ENCODE measurements at places on chromosomes 6 and 20.

DNA sequence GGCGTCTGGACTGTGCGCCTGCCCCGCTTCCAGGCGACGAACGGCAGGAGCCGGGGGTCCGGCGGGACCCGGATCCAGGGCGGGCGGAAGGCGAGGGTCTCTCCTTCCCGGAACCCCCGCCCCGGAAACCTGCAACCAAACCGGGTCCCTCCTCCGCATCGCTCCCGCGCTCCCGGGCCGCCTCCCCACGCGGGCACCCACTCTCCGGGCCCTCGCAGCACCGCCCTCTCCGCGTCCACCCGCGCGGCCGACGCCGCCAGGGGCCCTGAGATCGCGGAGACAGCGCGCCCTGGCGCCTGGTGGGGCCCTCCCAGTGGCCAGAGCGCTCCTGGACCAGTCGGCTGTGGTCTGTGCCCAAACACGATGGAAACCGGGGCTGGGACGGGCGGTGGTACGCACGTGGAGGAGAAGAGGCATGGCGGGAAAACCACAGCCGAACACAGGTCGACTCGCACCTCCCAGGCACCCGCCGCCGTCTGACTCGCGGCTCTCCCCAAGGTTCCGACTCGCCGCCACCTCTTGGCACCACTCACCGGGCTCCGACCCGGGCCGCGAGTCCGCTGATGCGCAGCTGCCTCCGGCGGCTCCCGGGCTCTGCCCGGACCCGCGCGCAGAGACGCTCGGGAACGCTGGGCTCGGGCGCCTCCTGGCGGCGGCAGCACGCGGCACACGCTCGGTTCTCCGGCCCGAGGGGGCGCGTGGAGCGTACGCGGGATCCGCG is 7.9 kb downstream of the NKX2-2 start:
- peak; percentile 66 for DNase-seq

DNA sequence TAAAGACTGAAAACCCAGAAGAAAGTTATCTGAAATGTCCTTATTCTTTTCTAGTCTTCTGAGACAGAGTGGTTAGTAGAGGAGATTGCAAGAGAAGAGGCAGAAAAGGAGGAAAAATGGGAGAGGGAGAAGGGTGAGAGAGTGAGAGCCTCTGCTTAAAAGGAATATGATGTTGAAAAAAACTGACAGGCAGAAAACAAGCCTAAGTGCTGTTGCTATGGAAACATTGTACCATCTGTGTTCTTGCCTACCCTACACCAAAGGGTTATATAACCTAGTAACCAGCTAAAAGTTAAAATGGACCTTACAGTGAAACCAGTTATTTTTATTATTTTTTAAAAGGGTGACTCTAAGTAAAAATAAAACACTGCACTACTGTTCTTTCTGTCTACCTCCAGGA is 28.3 kb upstream of the SH3BGRL2 start:
- no peak for DNase-seq

- DNase-seq, result peak; percentile 16
These were observed at the start of gene KCNG1 for GRCh38 chr20:51022803-51023616. Gene KCNG1 (minus strand): TSS chr20:51023107. CDS start chr20:51010338, 12,769 bp downstream.

GRCh38 chr6:113015249-113015648 is 668.1 kb downstream of the RFPL4B start:
- no peak for DNase-seq

DNA sequence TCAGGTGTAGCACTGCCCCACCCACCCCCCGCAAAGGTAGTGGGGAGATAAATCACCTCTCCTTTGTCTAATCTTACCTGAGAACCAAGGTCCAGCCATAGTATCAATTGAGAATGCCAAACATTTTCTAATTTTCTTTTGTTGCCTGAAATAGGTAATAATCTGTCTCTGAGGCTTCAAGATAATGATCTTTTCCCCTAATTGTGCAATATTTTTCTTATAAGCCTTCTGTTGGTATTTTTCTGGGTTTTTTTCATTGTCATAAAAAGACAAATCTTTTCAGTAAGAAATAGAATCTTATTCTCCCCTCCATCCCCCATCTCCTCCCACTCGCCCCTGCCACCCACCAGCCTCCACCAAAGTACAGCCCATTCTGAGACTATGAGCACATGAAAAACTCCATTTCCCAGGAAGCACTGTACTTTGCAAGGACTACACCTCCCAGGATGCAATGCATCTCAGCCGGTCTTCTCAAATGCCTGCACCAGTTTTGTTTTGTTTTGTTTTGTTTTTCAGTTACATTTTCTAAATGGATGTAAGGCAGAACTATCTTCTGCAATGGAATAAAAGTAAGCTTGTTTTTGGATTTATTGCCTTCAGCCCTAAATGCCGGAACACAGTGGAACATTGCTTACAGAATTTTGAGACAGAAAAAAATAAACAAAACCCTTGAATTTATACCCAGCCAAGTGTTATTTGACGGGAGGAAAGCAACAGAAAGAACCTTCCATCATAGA is 268.0 kb downstream of the TFAP2A start:
- DNase-seq, result no peak

DNA sequence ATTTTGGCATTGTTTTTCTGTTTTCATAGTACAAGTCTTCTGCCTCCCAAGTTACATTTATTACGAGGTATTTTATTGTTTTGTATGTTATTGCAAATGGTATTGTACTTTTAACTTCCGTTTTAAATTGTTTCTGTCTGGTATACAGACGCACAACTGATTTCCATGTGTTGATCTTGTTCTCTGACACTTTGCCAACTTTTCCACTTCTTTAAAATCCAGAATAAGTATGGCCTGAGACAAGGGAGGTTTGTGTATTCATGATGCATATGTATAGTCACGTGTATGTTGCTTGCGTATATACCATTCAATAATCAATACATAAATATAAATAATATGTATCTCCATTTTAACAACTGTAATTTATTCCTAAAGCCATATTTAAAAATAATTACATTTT is 41.2 kb downstream of the THBS2 start:
- no peak for DNase-seq

GRCh38 chr6:31576897-31577578 is 1.7 kb downstream of the TNF start:
- DNase-seq, result no peak

GRCh38 chr6:35804996-35805736 is at the start of gene LHFPL5:
Gene LHFPL5 (plus strand): TSS chr6:35805352. CDS start chr6:35805671, 319 bp downstream.
- DNase-seq, result peak; percentile 16

GRCh38 chr6:121917263-121917829 is 481.9 kb downstream of the GJA1 start:
- DNase-seq, result no peak

DNA sequence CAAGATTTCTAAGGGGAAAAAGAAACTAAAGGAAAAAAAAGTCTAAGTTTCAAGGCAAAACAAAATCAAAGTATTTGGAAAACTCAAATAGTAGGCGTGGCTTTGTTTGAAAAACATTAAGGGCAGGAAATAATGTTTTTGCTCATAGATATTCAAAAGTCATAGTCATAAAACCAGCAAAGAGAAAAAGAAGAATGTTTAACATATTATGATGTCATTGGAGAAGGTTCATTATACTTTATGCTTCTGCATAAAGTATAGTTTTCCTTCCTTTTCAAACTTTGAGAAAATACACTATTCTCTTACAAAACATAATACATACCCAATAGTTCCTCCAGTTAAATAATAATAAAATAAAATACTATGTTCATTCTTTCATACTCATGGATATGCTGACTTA is 13.7 kb downstream of the USP49 start:
- no peak for DNase-seq

DNA sequence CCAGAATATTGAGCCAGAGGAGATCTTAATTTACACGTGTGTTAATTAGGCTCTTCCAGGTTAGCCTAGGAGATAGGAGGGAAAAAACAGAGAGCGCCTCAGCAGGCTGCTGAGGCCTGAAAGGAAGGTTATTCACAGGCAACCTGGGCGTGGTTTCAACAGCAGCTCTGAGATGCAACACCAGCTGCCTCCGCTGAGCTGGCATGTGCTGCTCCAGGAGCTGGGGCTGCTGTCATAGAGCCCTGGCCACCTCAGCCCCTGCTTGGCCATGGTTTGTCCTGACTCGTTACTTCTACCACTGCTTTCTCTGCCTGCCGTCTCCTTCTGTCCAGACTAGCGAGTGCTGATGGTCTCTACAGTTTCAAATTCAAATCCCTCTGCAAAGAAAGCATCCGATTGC is 32.4 kb upstream of the RPP40 start:
- DNase-seq, result no peak

GRCh38 chr6:143090314-143091044 is 29.8 kb downstream of the AIG1 start:
- no peak for DNase-seq

Data from stimulated activated CD8-positive, alpha-beta memory T cell treated with anti-CD3 and anti-CD28 coated beads, Interleukin-15, amount 100 ng/mL, for 24 hours (primary cell).